Fibroblast of skin of left quadriceps (primary cell): ENCODE measurements at places on chromosomes 5 and 9.

GRCh38 chr5:115840873-115841272 lies 492 bp downstream of the ATG12 start:
- no peak for DNase-seq

DNA sequence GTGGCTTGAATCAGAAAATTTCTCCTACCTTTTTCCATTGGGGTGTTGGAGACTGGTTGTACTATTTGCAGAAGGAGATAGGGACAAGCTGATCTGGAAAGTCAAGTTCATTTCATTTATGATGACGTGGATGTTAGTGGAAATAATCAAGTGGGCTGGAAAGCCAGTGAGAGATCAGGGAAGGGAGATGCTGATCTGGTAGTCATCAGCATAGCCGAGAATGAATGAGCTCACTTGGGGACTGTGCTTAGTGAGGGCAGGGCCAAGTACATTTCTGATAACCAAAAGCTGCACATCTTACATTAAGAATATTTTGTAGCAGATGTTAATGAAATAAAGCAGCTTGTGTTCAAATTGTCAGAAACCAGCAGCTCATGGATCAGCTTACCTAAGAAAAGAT lies 12.1 kb downstream of the MAN2A1 start:
- no peak for DNase-seq

DNA sequence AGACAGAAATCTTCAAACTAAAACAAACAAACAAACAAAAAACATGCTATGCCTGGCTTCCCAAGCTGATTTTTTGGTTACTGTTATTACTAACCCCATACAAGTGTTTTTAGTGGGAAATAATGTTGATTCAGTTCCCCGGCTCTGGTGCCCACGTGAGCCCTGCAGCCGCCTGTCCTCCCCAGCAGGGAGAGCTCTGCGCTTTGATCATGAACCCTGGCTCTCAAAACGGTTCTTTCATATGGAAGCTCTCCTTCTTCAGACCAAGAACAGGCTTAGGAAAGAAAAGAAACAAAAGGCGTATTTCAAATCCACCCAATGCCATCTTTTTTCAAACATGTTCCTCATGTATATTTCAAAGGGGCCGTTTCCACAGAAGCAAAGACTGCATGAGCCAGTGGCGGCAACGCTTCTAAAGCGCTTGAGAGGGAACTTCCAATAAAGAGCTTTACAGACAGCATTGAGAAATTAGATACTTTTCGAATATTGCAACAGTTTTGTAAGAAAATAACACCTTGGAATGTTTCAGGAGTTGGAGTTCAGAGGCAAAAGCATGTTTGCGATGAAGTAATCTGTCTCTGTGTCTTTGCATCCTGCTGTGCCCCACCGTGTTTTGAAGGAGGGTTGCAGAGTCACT lies 74.8 kb downstream of the ICE1 start:
- DNase-seq: peak; percentile 13

DNA sequence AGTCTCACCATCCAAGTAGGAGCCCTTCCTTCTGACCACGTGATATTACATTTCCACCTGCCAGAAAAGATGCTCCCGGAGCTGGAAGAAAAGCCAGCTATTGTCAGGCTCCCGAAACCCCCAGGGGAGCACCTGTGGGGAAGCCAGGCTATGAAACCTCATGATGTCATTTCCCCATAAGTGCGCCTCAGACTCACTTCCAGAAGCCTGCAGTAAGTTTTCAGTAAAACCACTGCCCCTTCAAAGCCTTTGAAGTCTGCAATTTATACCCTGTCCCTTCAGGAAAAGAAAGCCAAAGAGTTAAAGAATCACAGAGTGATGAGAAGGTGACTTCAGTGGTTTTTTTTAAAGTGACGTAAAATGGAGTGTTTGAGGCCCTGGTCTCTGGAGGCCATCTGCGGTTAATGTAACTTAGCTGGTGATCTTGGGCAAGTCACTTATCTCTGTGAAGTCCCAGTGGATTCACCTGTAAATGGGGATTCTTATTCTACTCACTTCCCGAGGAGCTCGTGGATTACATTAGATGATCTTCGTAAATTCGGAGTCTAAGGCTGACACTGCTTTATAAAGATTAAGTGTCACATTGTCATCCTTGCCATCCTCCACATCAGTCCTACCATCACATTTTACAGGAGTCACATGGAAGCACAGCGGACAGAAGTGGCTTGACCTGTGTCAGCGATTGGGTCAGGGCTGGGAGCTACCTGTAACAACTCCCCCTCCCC lies 2.6 kb upstream of the SEMA6A start:
- DNase-seq: no peak

DNA sequence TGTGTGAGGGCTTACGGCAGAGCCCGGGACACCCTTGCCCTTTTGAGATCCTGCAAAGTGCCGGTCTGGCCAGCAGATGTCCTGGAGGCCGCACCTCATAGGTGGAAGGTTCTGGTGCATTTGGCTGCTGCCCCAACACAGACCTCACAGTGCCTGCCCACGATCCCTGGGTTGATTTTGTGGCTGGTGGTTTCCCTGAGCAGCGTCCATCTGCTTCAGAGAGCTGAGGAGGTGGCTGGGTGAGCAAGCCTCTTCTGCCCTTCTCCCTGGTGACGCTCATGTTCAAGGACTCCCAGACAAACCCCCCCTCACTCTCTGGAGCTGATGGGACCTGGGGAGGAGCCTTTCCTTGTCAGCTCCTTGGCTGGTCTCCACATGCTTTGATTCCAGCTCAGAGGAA lies 18.9 kb downstream of the BNIP1 start:
- no peak for DNase-seq
